Activated CD4-positive, alpha-beta T cell treated with anti-CD3 and anti-CD28 coated beads, Interleukin-2, amount 50 U/mL, for 48 hours (primary cell): ENCODE measurements at places on chromosomes 7 and 10.

DNA sequence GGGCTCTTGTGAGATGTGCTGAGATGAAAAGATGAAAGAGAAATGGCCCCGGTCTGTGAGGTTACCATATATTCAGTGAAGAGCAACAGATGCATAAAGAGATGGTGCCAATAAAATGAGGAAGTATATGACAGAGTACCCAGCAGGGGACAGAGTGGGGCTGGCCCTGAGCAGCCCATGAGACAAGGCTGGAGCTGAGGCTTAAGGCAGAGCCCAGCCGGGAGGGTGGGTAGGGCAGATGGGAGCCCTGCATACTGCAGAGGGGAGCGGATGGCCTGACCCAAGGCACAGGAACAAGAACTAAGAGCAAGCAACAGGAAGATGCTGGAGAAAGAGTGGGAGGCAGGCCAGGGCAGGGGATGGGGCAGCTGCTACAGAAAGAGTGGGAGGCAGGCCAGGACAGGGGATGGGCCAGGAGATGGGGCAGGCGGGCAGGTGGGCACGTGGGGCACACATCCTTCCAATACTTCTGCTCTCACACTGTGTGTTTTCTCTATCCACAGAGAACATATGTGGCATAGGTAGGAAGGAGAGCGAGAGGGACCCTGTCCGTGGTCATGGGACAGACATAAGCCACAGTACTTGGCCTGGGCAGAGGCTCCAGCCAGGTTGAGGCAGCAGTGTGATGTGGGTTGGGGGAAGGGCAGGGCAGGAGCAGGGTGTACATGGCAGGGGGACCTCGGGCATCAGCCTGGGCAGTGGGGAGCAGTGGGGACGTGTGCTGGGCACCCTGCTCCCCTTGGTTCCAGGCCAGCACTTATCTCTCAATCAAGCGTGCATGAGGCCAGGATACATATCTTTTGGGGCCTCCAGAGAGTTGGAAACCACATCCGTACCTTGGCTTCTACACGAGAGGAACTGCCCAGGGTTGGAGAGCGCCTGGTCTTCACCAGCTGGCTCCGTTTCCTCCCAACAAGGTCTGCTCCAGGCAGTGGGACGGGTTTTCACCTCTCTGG is 91.6 kb upstream of the IKZF1 start:
- DNase-seq, result no peak

DNA sequence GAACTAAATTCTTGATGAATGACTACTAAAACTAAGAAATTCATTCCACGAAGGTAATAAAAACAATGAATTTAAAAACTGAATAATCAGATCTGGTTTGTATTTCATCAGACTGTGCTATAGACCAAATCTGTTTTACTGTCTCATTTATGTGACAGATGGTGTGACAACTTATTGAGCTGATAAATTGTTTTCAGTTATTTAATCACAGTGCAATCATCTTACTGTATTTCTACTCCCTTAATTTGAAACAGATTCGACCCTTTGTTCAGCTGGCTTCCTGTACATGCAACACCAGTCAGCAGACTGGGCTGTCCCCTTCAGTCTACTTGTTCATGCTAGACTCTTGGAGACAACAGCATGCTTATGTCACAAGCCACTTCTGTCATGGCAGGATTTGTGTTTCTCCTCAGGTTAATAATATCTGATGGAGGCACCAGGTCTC is 150.9 kb downstream of the MBL2 start:
- DNase-seq, result no peak

DNA sequence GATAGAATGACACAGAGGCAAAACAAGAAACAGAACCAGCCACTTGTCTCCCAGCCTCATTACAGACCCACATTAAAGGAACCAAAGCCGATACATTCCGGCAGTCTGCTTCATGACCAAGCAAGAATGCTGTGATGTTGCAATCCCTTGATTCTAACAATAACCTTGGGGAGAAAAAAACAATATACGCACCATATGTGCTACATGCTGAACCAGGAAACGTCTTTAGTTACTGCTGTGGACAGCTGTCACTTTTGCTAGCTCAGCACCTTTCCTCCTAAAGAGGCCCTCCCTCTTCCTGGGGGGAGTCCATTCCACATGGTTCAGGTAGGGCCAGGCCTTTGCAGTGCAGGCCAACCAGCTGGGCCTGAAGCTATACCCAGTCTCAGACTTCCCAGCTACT is 79.1 kb downstream of the PRTFDC1 start:
- no peak for DNase-seq

GRCh38 chr7:152093717-152094116 is 68.2 kb downstream of the GALNT11 start:
- DNase-seq, result no peak

GRCh38 chr7:101882595-101883564 is 65.5 kb downstream of the CUX1 start:
- no peak for DNase-seq

DNA sequence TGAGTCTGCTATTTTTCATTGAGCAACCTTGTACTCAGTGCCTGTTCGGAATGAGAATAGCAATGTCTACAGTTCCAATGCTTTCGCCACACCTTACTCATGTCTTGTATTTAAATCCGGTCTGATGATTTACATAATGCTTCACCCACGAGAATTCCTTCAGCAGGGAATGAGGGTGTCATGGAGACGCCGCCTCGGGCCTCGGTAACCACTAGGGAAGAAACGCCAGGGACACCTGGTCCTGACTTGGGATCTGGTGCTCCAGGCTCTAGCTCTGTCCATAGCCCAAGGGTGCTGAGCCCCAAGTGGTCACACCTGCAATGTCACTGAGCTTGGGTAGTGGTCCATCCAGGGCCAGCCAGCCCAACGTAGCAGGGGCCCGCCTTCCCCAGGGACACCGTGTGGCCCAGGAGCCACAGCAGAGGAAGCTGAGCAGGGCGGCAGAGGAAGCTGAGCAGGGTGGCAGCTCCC is 37.4 kb downstream of the PRKAG2 start:
- no peak for DNase-seq

DNA sequence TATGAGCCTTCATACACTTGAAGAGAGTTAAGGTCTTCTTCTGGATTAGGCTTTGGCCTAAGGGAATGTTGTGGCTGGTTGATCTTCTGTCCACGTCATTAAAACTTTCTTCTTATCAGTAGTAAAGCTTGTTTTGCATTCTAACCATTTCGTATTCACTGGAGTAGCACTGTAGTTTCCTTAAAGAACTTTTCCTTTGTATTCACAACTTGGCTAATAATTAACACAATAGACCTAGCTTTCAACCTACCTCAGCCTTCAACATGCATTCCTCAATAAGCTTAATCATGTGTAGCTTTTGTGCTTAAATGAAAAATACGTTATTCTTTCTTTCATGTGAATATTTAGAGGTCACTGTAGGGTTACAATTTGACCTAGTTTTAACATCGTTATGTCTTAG is 42.8 kb downstream of the AKR1C8 start:
- no peak for DNase-seq

DNA sequence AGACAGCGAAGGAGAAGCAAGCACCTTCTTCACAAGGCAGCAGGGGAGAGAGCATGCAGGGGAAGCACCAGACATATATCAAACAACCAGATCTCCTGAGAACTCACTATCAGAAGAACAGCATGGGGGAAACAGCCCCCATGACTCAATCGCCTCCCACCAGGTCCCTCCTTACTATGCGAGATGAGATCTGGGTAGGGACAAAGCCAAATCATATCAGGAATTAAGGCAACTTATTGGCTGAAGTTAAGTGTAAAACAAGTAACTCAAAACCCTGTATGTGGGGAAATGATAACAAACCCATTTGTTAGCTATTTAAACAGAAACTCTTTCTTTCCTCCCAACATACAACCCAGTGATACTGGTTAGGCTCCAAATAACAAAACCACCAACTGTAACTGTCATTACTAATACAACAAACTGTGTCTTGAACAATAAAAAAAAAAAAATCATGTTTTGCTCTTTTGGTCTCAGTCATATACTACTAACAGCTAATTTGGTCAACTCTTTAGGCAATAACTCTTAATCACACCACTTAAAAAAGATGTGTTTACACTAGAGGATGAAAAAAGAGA is 57.8 kb downstream of the MINDY3 start:
- DNase-seq, result peak; percentile 30

- peak; percentile 11 for DNase-seq
These were observed 44.9 kb downstream of the BAMBI start for GRCh38 chr10:28722065-28722803.

DNA sequence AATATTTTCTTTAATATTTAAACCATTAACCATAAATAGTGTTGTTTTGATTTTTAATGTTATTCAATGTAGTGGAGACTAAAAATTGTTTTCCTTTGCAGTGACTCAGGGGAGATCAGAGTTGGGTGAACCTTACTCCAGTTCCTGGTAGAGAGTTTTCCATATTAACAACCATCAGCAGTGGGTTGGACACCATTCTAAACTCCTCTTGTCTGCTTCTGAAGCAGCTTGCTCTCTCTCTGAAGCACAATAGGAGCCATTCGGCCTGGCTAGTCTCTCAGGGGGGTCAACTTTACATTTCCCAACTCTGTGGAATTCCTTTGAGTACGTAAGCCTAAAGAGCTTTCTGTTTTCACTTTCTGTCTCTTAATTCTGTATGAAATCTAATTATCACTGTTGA is 9.4 kb upstream of the NRG3 start:
- no peak for DNase-seq
